ENCODE measurements at places on chromosomes 7 and 10.
A peak's percentile ranks its signal among the peaks of the same experiment; 100 is the strongest.

GRCh38 chr7:44769776-44770294 is 21.2 kb downstream of the ZMIZ2 start:
- ATAC-seq: no peak

DNA sequence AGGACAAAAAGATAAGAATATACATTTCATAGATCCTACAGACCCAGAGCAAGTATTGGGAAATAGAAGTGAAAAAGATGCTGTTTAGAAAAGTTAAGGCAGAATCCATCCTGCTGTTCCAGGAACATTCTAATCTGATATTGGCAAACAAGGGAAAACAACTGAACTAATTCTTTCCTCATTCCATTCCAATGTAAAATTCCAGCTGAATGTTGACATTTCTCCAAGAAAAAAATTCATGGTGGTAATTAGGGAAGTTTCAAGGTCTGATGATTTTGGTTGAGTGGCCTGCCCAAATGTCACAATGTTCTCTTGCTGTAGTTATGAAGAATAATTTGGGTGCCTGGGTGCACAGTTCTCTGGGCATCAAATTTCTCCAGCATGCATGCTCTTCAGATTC is 15.2 kb downstream of the PIP start:
- ATAC-seq: no peak

DNA sequence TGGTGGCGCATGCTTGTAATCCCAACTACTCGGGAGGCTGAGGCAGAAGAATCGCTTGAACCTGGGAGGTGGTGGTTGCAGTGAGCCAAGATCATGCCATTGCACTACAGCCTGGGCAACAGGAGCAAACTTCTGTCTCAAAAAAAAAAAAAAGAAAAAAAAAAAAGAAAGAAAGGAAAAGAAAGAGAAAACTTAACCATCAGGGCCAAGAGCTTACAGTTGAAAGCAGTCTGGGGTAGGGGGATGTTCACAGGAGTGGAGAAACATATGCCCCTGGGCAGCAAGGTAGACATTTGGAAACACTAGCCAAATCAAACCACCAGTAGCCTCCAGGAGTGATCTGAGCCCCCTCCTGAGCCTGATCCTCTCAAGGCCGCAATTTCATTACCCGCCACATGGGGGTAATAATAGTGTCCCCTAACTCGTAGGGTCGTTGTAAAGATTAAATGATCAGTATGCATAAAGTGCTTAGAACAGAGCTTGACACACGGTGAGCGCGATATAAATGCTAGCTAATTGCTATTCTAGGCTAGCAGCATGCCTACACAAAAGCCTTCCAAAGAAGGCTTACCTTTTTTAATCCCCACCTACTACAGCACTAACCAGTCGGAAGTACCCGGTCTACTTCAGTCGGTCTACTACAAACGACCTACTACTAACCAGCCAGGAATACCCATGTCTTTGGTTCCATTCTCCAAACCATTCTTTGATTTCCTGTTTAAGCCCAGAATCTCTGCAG is 274.3 kb upstream of the NEBL start:
- no peak for ATAC-seq

- no peak for ATAC-seq
These were observed 469.2 kb downstream of the ADRA2A start for GRCh38 chr10:111545861-111546605.

DNA sequence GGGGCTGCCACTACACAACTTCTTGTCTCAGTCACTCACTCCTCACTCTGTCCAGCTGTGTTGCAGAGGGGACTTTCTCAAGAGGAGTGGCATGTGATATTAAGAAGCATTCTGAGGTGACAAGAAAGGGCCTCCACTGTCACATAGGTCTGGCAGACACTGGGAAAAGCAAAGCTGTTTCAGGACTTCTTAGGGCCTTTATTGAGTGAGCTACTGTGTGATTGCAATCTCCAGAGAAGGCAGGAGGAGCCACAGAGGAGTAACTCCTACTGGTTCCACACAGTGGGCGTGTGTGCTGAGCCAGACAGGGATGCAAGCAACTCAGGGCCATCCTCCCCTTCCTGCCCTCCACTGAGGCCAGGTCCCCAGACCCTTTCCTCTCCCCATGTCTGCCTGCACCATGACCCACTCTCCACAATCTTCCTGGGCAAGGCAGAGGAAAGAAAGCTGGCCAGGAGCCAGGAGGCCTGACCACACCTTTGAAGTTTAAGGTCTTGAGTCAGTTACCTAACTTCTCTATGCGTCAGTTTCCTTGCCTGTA is 262.0 kb upstream of the ZMIZ1 start:
- ATAC-seq: no peak

- no peak for ATAC-seq
These were observed 63.4 kb upstream of the POT1 start for GRCh38 chr7:124992851-124993562.

DNA sequence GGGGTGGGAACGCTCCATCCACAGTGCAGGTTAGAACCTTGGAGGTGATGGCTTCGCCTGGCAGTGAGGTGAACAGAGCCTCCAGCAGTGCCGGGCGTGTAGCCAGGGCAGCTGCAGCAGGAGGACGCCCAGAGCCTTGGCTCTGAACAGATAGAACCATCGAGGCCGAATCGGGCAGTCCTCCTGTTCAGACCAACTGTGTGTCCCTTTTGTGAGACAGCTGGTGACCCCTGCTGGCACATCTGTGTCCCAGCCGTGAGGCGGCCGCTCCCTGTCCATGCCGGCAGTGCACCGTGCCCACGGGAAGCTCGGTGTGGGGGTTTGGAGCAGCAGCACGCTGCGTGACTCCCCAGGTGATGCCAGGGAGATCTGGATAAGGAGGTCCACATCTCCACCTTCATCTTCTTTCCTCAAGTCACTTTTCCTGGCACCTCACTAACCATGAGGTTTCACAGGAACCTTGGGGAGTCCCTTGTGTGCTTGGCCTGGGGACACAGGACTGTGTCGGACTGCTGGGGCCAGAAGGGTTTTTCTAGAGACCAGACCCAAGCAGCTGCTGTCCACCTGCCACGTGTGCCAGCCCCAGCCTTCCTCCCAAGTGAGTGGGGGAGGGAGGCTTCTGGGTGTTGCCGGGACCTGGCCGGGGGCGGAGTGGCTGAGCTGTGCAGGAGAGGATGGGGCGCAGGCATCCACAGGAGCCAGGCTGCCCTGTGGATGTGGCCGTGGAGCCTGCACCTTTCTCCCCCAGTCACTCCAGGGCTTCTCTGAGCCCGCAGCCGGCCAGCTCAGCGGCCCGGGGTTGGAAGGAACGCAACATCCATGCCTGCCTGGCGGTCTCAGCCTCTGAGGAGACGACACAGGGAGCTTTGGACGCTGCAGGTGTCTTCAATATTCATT is 69.4 kb downstream of the DNAJB6 start:
- no peak for ATAC-seq

DNA sequence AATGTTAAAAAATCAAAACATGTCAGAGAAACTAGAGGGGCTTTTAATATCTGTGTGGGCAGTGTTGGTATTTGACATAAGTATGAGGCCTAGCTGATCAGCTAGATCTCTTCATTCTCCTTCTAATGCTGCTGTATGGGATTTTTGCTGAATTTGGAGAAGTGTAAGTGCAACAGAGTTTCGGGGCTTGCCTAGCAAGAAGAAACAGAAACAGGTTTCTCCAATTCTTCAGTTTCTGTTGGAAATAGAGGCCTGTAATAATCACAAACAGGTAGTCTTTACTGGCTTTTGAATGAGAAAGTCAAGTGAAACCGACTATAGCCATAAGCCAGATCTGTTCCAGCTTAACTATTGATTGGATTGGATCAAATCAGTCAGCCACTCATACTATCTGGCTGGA is 96.4 kb upstream of the PCLO start:
- no peak for ATAC-seq

DNA sequence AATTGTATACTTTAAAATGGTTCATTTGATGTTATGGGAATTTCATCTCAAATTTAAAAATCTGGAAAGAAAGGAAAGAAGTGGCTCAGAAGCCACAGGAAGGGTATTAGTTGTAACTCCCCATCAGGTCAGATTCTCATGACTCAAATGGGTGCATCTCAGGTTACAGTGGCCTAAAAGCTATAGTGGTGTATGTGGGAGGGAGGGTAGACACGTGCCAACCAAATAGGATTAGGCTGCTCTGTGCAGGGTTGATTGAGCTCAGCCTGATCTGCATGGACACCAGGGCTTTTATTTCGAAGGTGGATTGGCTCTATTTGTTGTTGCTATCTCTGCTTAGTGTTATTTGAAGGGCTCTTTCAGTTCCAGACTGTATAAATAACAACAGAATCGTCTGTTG is 121.5 kb upstream of the PRR15 start:
- ATAC-seq: no peak

DNA sequence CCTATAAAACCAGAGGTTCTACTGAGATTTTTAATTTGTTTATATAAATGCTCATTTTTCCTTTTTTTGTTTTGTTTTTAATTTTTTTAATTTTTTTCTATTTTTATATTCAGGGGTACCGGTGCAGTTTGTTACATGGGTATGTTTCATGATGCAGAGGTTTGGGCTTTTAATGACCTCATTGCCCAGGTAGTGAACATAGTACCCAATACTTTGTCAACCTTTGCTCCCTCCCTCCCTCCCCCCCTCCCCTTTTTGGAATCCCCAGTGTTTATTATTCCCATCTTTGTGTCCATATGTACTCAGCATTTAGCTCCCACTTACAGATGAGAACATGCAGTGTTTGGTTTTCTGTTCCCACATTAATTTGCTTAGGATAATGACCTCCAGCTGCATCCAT is 94.4 kb upstream of the NEBL start:
- ATAC-seq: no peak

GRCh38 chr7:73978661-73979563 is 49.1 kb upstream of the ELN start:
- peak; percentile 32 for ATAC-seq

- ATAC-seq: peak; percentile 91
These were observed at the start of gene CDCA7L for GRCh38 chr7:21945454-21946221. TSS of gene CDCA7L (minus strand) at chr7:21945899. CDS start at chr7:21945804, 95 bp downstream.

DNA sequence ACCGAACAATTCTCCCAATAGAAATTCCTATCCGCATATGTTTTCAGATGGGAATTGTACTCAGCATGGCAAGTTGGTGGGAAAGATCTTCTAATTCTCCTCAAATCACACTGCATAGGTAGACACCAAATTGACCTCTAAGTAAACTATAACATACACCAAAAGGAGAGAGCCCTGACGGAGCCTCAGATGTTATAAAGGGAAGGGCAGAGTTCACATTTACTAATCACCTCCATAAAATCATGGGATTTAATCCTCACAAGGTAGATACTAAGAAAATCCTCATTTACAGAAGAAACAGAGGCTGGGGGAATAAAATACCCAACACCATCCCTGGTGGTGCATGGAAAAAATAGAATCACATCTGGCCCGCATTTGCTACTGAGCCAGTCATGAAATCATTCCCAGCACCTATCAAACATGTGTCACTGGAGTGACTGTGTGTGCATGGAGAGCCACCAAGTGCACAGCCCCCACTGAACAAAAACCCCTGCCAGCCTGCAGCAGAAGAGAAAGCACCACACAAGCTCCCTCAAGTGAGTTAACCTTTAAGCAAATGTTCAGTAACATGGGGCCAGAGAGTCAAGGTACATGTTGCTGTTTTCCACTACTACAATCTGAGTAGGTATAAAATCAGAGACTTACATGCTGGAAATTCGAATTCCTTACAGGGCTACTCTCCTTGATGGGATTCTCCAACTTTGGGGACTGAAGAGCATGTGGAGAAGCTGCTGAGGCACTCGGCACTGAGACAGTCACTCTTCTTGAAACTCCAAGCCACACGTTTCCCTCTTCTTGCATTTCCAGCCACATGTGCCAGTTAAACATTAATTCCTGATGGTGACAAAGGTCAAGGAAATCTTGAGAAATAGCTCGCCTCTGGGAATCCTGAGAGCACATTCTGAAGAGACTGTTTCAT is at the start of gene DDC:
Gene DDC (minus strand): TSS at position 766 of the 919 bp plus-strand sequence. CDS start 21,320 bp downstream, outside the sequence.
- ATAC-seq: no peak

GRCh38 chr7:157514746-157515145 is 177.9 kb downstream of the DNAJB6 start:
- ATAC-seq: no peak

DNA sequence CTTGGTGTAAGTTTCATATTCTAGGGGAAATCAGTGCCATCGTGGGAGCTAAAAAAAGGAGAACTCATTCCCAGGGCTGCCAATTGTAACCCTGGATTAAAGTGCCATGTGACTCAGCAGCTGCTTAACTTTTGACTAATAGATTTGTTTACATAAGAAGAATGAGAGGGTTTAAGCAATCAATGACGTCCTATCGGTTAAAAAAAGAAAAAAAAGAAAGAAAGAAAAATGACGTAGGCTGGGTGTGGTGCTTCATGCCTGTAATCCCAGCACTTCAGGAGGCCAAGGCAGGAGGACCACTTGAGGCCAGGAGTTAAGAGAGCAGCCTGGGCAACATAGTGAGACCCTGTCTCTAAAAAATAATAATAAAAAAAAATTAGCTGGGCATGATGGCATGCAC is 116.2 kb upstream of the AFAP1L2 start:
- ATAC-seq: no peak

DNA sequence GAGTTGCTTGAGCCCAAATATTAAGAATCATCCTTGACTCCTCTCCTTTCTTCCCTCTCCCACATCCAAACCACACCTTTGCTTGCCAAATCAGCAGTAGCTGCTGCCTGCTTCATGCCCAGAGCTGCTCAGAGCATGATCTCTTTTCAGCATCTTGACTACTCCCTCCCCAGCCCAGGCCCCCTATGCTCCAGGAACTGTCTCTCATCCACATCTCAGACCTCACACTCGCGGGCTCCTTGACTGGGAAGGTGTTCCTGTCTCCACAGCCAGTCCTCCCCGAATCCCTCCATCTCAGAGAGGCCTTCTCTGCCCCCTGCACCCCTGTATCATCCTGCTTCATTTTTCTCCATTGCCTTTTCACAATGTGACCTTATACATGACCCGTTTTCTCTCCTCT is 157.0 kb downstream of the DNAJB6 start:
- no peak for ATAC-seq

DNA sequence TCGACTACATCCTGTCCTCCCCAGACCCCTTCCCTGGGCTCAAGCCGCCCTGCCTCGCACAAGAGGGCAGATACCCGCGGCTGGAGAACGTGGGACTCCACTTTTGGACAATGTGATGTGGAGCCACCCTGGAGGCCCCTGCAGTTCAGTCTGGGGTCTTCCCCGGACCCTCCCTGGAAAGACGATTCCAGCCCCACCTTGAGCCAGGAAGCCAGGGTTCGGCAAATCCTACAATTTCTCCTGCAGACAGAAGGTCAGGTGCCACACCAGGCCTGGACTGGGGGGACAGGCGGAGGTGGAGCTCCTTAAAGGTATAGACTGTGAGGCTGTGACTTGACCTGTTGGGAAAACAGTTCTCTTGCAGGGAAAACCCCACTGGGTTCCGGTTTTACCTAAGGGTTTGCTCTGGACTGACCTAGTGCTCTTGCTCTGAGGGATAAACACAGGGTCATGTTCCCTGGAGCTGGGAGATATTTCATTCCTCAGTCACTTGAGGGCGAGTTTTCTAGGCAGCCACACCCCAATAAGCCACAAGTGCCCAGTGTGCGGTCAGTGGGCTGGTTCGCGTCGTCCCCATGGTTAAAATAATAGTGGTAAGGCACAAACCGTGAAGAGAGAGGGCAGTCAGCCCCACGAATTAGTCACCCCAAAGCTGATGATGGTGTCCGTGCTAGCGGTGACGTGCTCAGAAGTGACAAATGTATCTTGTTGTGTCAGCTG is 1.6 kb downstream of the FOXL3 start:
- ATAC-seq: no peak
